Cardiac septum (tissue), 1 donor: ENCODE measurements at places on chromosomes 16 and 17.

GRCh38 chr17:6716736-6717135 lies 3.6 kb upstream of the SLC13A5 start:
- DNase-seq = no peak

GRCh38 chr16:58459344-58460218 lies 40.4 kb upstream of the NDRG4 start:
- DNase-seq = no peak

GRCh38 chr16:3587547-3588110 lies 10.4 kb upstream of the NLRC3 start:
- no peak for DNase-seq

DNA sequence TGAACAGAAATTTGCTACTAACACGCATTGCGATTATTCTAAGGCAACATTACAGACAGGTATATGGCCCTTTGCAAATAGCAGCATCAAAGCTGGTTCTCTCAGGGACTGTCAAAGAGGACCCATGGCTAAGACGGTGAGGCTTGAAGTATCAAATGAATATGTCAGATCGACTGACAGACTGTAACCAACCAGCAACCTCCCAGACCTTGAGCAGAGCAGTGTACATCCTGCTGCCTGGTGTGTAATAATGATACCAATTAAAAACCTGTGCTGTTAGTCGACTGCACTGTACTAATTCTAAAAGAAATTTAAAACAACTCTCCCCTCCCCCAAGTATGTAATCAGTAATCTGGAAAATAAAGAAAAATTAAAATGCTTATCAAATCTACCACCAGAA lies 35.9 kb upstream of the GHDC start:
- no peak for DNase-seq

DNA sequence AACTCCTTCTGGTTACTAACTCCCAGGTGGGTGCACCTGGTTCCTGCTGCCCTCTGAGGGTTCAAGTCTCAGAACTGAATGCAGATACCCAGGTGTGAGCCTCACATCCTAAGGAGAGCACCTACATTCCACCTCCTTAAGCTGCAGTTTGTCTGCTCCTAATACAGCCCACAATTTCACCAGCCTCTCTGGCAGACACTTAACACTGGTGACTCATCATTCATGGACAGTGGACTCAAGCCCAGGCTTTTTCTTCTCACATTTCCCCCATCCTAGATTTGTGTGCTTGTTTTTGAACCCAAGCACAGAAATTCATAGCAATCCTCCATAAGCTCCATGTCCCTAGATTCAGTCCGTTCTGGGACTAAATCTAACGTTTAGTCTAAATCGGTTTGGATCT lies 7.0 kb upstream of the MAF start:
- no peak for DNase-seq
